Activated gamma-delta T cell (primary cell): ENCODE measurements at places on chromosomes 13 and 19.

DNA sequence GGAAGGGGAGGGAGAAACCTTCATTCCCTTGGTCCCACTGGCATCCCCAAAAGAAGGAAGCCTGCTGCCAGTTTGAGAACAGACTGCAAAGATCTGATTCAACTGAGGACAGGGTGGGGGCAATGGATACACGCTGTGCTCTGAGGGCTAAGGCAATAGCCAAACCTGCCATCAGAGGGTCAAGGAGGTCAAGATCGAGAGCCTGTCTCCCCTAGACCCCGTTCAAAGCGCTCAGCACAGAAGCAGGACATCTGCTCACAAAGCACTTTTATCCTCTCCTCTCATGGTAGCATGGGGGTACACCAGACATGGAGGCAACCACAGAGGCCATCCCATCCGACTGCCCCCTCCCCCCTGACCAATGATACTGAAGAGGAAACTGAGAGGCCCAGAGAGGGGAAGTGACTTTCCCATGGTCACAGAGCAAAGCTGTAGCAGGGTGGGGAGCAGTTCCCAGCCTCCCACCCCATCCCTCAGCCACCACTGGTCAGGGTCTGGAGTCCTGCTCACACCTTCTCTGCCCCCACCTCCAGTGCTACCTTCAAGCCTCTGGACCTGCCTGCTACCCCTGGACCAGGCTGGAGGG lies 11.1 kb downstream of the POU2F2 start:
- no peak for DNase-seq

DNA sequence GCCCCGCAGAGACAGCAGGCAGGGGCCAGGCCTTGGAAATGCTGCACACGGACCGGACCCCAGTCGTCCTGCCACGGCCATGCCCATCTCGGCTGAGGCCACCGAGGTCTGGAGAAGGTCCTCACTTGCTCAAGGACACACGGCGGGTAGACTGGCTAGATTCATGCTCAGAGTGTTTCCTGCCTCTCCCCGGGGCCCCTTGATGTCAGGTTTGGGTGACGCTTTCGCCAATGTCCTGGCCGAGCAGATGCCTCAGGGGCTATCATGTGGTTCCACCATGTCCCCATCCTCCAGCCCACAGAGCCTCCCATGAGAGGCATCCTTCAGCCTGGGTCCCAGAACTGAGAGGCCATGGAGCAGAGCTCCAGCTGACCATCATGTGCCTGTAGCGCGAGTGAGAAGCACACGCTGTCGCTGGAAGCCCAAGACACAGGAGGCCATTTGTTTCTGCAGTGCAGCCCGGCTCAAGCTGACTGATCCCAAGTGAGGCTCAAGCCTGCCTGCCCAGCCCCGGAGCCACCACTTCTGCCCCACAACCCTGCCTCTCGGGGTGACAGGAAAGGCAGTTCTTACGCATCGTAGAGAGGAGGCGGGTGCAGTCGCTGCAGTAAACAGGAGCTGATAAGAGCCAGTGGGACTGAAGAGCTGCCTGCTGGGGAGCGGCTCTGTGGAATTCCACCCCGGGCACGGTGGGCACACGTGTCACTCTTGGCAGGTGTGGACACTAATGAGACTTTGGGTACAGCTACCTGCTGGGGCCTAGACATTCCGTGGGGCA lies 53.9 kb upstream of the GAS6 start:
- no peak for DNase-seq

GRCh38 chr19:49442771-49443365 lies 1.5 kb upstream of the SLC17A7 start:
- DNase-seq = no peak

DNA sequence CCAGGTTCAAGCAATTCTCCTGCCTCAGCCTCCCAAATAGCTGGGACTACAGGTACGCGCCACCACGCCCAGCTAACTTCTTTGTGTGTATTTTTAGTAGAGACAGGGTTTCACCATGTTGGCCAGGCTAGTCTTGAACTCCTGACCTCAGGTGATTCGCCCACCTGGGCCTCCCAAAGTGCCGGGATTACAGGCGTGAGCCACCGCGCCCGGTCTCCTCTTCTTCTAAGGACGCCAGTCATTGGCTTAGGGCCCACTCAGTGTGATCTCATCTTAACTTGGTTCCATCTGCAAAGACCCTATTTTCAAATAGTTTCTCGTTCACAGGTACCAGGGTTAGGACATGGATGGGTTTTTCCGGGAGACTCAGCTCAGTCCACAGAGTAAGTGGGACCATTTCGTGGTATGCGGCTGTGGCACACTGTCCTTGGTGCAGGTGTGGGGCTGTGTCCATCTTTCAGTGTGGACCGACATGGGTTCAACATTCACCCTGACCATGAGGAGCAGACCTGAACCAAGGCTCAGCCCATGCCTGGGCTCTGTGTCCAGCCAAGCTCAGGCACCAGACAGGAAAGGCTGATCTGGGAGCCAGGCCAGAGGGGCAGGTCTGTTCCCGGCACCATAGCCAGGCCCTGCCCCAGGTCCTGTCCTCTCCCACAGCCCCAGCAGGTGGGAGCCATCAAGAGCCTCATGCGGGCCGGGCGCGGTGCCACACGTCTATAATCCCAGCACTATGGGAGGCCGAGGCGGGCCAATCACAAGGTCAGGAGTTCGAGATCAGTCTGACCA lies 2.8 kb upstream of the MKNK2 start:
- DNase-seq = no peak

GRCh38 chr13:27355894-27356293 lies 68.5 kb upstream of the GTF3A start:
- no peak for DNase-seq

- DNase-seq = no peak
Observed at GRCh38 chr19:3653865-3654513, 27.4 kb upstream of the CACTIN start.

DNA sequence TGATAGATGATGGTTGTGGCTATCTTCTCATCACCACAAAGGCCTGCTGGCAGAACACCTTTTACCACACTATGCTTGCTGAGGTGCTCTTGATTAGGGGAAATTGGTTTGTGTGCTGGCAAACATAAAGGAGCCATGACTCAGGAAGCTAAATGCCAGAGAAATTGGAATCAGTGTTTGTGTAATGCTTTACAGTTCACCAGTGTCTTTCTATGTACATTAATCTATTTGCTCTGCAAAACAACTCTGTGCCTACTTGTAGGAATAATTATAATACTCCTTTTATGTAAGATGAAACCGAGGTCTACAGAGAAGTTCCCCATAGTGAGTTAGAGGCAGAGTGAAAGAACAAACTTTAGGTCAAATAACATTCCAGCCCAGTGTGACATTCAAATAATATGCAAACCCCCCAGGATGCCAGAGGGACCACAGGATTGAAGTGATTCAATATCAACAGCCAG lies 390.5 kb upstream of the HTR2A start:
- DNase-seq = no peak

- DNase-seq = no peak
Observed at GRCh38 chr19:21485926-21486325, 19.5 kb upstream of the ZNF429 start.

- DNase-seq = no peak
Observed at GRCh38 chr13:43377149-43377548, 353.8 kb downstream of the DNAJC15 start.

DNA sequence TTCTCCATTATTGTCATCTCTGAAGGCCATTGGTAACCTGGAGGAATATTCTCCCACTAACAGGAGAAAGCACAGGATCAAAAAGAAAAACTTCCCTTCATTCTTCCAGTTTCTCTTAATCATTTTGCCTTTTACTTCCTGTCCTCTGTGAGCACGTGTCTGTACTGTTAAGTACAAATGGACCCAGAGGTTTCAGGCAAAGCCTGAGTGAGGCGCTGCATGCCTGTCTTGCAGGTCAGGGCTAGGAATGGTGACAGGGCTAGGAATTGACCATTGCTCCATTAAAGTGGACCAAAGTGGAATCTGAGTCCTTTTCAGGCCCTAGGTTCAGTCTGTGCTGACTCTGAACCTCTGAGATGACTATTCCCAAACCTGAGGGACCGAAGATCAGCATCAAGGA lies 326.7 kb downstream of the SHISA2 start:
- no peak for DNase-seq

DNA sequence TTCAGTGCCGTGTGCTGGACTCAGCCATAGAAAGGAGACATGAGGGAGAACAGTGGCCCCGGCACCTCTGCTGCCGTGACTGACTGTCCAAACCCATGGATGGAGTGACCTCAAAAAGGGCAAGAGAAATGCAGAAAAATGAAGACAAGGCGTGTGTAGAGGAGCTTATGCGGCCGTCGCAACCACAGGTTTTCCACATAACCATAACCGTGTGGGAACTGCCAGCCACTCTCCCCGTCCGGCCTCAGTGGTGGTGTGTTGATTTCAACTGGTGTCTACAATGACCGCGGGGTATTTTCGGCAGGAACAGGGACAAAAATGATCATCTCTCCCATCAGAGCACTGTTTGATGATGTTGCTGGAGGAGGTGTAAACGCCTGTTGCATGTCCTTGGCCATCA lies 42.9 kb upstream of the F7 start:
- DNase-seq = no peak

DNA sequence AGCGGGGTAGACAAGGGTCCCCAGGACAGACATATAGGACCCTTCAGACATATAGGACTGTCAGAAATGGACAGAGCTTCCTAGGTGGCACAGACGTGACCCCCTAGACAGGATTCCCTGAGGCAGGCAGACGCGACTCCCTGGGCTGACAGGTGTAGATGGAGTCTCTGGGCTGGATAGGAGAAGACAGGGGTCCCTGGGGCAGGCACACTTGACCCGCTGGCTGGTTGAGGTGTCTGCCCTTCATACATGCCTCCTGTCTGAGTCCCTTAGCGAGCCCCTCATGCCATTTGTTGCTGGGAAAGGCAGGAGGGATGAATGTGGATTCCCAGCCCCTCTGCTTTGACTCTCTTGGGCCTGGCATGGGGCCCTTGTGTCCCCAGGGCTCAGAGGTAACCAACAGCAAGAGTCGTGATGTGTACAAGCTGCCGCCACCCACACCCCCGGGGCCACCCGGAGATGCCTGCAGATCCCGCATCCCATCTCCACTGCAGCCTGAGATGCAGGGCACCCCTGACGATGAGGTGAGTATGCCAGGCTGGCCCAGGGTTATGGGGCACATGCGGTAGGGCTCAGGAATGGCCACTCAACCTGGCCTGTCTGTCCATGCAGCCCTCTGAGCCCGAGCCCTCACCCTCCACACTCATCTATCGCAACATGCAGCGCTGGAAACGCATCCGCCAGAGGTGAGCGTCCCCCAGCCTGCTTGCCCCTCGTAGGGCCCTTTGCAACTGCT lies 3.0 kb downstream of the HSPB6 start:
- no peak for DNase-seq

DNA sequence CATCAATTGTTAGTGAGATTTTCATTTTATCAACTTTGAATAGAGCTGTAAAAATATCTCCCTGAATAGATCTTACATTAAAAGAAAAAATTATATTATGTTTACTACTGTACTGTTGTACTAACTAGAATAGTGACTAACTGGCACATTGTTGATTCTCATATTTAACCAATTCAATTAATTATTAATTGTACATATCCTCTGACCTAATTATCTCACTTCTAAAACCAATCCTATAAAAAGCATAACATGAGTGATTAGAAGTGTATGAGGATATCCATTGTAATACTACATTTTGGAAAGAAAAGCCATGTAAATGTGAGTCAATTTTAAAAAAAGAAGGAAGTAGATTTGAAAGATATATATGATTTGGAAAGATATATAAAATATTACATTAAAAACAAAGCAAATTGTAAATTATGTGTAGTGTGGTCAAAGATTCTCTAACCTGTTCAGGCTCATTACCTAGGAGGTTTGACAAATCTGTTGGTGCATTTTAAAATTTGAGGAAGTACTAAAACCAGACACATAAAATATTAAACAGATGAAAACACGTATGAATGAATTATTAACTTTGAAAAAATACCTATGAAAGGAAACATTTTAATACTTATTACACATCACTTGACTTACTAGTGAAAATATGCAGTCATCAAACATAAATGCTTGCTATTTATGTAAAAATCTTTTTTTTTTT lies 829.8 kb upstream of the SLC10A2 start:
- no peak for DNase-seq

- DNase-seq = no peak
Observed at GRCh38 chr13:24218977-24219376, 58.5 kb downstream of the SPATA13 start.

DNA sequence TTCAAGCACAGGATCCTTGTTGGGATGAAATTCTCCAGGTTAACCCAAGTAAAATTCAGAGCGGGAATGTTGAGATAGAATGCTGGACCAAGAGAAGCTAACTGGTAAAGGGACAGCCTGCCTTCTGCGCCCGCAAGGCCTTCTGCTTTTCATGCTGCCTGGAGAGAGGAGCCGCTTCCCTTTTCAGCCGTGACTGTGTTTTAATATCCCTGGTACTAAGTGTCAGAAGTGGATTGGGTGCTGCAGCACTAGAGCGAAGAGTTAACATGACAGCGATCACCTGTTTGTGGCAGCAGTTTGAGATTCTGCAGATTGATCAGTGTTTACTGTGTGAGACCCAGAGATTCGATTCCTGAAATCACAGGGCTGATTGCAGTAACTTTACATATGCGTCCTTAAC lies 197.4 kb upstream of the ZNF536 start:
- DNase-seq = no peak

- DNase-seq = no peak
Observed at GRCh38 chr13:62875118-62875640, 1459.5 kb upstream of the PCDH20 start.

GRCh38 chr13:48819899-48820298 lies 155.8 kb upstream of the FNDC3A start:
- no peak for DNase-seq

DNA sequence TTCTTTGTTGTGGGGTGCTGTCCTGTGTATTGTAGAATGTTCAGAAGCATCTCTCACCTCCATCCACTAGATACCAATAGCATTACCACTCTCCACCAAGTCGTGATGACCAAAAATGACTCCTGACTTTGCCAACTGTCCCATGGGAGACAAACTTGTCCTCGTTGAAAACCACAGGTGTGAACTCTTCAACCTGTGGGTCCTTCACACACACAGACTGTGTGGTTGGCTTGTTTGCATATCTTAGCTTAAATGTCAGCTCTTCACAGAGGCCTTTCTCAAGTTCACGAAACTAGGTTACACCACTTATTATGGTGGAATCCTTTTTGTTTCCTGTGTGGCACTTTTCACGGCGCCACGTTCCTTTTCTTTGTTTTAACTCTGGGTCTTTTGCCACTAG lies 6.8 kb downstream of the GPC5 start:
- no peak for DNase-seq

DNA sequence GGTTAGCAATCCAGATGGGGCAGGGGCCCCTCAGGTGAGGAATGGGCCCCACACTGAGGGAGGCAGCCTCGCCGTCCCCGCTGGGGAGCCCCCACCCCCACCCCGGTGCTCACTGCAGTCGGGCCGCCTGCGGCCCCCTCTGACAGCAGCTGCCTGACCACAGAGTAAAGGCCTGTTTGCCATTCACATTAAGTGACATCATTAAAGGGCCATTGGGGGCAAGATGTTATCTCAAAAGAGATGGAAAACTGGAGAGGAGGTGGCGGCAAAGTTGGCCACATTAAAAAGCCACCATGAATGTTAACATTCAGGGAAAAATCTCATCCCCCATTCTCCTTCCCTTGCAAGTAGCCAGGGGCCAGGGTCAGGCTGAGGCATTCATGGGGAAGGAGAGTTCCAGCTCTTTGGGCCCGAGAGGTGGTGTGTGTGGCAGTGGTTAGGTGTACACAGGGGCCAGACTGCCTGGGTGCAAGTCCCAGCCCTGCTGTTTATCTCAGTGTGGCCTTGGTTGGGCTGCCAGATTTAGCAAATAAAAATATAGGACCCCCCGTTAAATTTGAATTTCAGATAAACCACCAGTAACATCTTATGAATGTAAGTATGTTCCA lies 20.9 kb downstream of the VSTM2B start:
- no peak for DNase-seq

- DNase-seq = no peak
Observed at GRCh38 chr19:49157445-49158224, at the start of gene TRPM4. TRPM4 (plus strand) TSS chr19:49157792; CDS start chr19:49157867, 75 bp downstream.
